ENCODE measurements at places on chromosomes 5 and 9. TPM values are rescaled to one million over a fixed set of nuclear protein-coding genes. Genes with fewer than 3 reads are reported as not detected.

The CARTPT gene
- polyA plus RNA-seq = not detected

The SLCO4C1 gene
- 1.9 TPM for polyA plus RNA-seq

The PIP5K1B gene
- polyA plus RNA-seq = 1.4 TPM

The CNTRL gene
- 19.4 TPM for polyA plus RNA-seq

The RGS14 gene
- polyA plus RNA-seq = 8.9 TPM

The ENTPD2 gene
- 11.2 TPM for polyA plus RNA-seq

The CDH10 gene
- polyA plus RNA-seq = 0.39 TPM

The FOXD1 gene
- 1.3 TPM for polyA plus RNA-seq

The OLFM1 gene
- polyA plus RNA-seq = 7.1 TPM

The PLPP1 gene
- polyA plus RNA-seq = 58.2 TPM

The UBAP2 gene
- polyA plus RNA-seq = 42.7 TPM

The ADAMTS19 gene
- polyA plus RNA-seq = 16.8 TPM

The UBTD2 gene
- 53.8 TPM for polyA plus RNA-seq

The SLC27A6 gene
- 0.71 TPM for polyA plus RNA-seq

The FBP1 gene
- polyA plus RNA-seq = 1.2 TPM

The NUTM2G gene
- 0.41 TPM for polyA plus RNA-seq

The FAM169A gene
- 0.76 TPM for polyA plus RNA-seq

The TRIM7 gene
- polyA plus RNA-seq = 9.1 TPM

The FST gene
- polyA plus RNA-seq = 44.8 TPM

The PCDHGC4 gene
- 1.4 TPM for polyA plus RNA-seq

The SMIM33 gene
- polyA plus RNA-seq = not detected

The TTC23L gene
- 0.17 TPM for polyA plus RNA-seq

The SPATA31A3 gene
- polyA plus RNA-seq = not detected

The CSF1R gene
- polyA plus RNA-seq = 28.6 TPM

The TNFSF15 gene
- 0.15 TPM for polyA plus RNA-seq

The ABCA1 gene
- polyA plus RNA-seq = 7.2 TPM

The LSM11 gene
- 8.0 TPM for polyA plus RNA-seq

The PCDHA5 gene
- polyA plus RNA-seq = not detected

The SYNPO gene
- 32.6 TPM for polyA plus RNA-seq

The HCN1 gene
- 5.9 TPM for polyA plus RNA-seq

The CD274 gene
- 0.98 TPM for polyA plus RNA-seq

The SPINK13 gene
- not detected for polyA plus RNA-seq

The ARRDC1 gene
- 32.9 TPM for polyA plus RNA-seq

The IFNA17 gene
- polyA plus RNA-seq = not detected

The FOXE1 gene
- polyA plus RNA-seq = not detected

The BHMT2 gene
- polyA plus RNA-seq = 4.7 TPM

The NUDT12 gene
- 12.9 TPM for polyA plus RNA-seq

The PCDHAC2 gene
- 0.98 TPM for polyA plus RNA-seq

The TMEM252 gene
- 1.9 TPM for polyA plus RNA-seq

The PROB1 gene
- 38.1 TPM for polyA plus RNA-seq

The RALGPS1 gene
- polyA plus RNA-seq = 5.3 TPM

The ARID3C gene
- 0.18 TPM for polyA plus RNA-seq

The PCDHB4 gene
- 3.6 TPM for polyA plus RNA-seq

Measured in muscle of back (tissue), 13 donors.